Pancreas (tissue), 10 donors: ENCODE measurements at places on chromosomes 13 and 19. TPM values are rescaled to one million over a fixed set of nuclear protein-coding genes. Genes with fewer than 3 reads are reported as not detected.

DNA sequence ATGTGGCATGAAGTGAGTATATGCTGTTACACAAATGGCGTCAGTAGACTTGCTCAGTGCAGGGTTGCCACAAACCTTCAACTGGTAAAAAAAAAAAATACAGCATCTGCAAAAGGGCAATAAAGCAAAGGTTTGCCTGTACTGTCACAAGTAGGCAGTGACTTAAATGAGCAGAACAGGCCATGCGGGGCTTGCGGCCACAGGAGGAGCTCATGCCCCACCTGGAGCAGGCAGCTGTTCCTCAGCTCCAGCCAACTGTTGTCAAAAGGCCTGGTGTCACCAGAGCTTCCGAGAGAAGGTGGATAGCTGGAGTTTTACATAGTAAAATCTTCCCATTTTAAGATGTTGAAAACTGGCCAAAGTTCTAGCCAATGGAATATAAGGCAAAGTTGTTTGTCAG is 7.7 kb downstream of the ATP7B start:
- no peaks in the 10 kb centered on the region for H3K36me3 ChIP-seq
- H3K4me3 ChIP-seq = no peak overlapping the region
- no peaks in the 10 kb centered on the region for H3K27me3 ChIP-seq
- DNase-seq = no peak
- peaks cover 9% of the 10 kb centered on the region for H3K4me1 ChIP-seq
- no peak overlapping the region for H3K27ac ChIP-seq

CYP4F12 gene
- total RNA-seq = 2.0 TPM

GRCh38 chr13:101520672-101521071 is 68.2 kb downstream of the ITGBL1 start:
- H3K27me3 ChIP-seq = no peaks in the 10 kb centered on the region
- H3K36me3 ChIP-seq = no peaks in the 10 kb centered on the region
- no peak overlapping the region for H3K27ac ChIP-seq
- DNase-seq = no peak
- H3K4me1 ChIP-seq = no peaks in the 10 kb centered on the region

TRPM4 gene
- 12.3 TPM for total RNA-seq

DNA sequence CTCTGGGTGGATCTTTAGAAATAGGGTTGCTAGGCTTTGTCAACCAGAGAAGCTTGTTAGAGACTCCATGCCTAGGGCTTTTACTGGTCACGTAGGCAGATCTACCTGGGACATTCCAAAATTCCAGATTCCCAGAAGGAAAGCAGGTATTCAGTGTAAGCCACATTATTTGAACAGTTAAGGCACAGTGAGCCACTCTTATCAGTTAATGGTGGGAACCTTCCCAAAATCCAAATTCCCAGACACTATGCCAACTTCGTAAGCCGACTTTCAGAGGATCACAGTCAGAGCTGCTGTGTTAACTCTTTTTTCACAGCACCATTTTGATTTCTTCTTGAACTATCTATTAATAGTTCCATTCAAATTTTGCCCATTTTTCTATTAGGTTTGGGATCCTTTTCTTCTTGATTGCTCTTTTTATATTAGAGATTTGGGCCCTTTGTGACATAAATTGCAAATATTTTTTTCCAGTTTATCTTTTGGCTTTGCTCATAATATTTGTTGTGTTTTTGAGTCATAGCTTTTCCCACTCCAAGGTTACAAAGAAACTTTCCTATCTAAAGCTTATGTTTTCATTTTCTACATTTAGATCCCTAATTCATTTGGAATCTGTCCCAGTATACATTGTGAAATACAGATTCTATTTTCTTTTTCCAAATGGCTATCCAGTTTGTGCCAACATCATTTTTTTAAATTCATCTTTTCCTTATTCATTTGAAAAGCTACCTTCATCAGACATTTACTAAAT is 77.3 kb downstream of the DHRS12 start:
- no peak for DNase-seq
- no peaks in the 10 kb centered on the region for H3K36me3 ChIP-seq
- H3K4me3 ChIP-seq = no peak overlapping the region
- peak overlapping the region; percentile 75 for H3K27ac ChIP-seq

NCCRP1 gene
- 8.5 TPM for total RNA-seq

DNA sequence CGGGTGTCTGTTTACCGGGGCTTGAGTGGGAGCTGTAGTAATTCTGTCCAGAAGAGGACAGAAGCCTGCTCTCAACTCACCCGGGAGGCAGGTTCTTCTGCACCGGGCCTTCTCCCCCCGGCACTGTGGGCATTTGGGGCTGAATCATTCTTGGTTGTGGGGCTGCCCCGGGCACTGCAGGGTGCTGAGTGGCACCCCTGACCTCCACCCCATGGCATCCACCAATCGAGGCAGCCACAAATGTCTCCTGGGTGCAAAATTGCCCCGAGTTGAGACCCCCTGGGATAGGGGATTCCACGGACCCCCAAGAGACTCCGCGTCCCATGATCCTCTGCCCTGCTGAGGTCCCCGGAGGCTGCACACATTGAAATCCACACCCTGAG is 68.8 kb downstream of the GNG7 start:
- H3K4me3 ChIP-seq = no peak overlapping the region
- DNase-seq = no peak
- H3K27ac ChIP-seq = no peak overlapping the region
- H3K4me1 ChIP-seq = no peaks in the 10 kb centered on the region
- no peaks in the 10 kb centered on the region for H3K27me3 ChIP-seq
- H3K36me3 ChIP-seq = no peaks in the 10 kb centered on the region

CHAF1A gene
- 4.4 TPM for total RNA-seq

SLC15A1 gene
- total RNA-seq = 9.9 TPM

ZNF296 gene
- 0.15 TPM for total RNA-seq

GRCh38 chr19:47680858-47681332 is 32.3 kb upstream of the EHD2 start:
- H3K4me3 ChIP-seq = no peak overlapping the region
- DNase-seq = no peak
- H3K27ac ChIP-seq = no peak overlapping the region
- no peaks in the 10 kb centered on the region for H3K27me3 ChIP-seq

DNA sequence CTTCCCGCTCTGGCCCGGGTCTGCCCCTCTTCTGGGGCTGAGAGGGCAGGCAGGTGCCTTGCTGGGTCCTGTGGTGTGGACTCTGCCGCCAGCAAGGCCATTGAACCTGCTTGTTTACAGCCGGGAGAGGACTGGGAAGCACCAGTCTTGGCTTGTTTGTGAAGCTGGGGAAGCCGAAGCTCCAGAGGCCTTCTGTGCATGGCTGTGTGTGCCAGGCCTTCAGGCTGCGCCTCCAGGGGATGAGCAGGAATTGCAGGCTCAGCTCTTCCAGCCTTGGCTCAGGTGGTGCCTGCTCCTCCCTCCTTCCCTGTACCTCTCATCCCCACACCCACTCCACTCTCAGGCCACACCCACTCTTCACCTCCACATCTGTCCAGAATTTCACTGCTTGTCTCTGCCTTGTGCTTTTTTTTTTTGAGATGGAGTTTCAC is 17.5 kb downstream of the NDUFB7 start:
- no peak overlapping the region for H3K4me3 ChIP-seq
- H3K27ac ChIP-seq = no peak overlapping the region
- peaks cover 3% of the 10 kb centered on the region for H3K4me1 ChIP-seq
- no peaks in the 10 kb centered on the region for H3K36me3 ChIP-seq
- no peak for DNase-seq

MBD3L3 gene
- total RNA-seq = not detected

DNA sequence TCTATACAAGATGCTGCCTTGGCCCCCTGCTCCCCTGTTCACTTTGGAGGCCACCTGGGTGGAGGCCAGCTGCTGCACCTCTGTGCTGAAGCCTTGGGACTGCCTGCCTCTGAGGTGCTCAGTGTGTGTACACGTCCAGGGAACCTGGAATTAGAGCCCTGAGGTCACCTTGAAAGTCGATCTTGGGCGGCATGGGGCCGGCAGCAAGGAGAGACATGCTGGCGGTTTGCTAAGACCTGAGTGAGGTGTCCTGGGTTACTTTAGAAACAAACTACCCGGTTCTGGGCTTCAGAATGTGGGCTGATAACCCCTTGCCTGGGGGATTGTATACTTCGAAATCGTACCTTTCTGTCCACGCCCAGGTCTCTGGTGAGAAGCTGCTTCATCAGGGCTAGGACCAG is 25.5 kb downstream of the TSSK6 start:
- peaks cover 34% of the 10 kb centered on the region for H3K4me1 ChIP-seq
- H3K4me3 ChIP-seq = no peak overlapping the region
- DNase-seq = peak; percentile 57
- peak overlapping the region; percentile 73 for H3K27ac ChIP-seq
- H3K27me3 ChIP-seq = no peaks in the 10 kb centered on the region
- H3K36me3 ChIP-seq = peaks cover 10% of the 10 kb centered on the region
